ENCODE measurements at places on chromosomes 3 and 15.

DNA sequence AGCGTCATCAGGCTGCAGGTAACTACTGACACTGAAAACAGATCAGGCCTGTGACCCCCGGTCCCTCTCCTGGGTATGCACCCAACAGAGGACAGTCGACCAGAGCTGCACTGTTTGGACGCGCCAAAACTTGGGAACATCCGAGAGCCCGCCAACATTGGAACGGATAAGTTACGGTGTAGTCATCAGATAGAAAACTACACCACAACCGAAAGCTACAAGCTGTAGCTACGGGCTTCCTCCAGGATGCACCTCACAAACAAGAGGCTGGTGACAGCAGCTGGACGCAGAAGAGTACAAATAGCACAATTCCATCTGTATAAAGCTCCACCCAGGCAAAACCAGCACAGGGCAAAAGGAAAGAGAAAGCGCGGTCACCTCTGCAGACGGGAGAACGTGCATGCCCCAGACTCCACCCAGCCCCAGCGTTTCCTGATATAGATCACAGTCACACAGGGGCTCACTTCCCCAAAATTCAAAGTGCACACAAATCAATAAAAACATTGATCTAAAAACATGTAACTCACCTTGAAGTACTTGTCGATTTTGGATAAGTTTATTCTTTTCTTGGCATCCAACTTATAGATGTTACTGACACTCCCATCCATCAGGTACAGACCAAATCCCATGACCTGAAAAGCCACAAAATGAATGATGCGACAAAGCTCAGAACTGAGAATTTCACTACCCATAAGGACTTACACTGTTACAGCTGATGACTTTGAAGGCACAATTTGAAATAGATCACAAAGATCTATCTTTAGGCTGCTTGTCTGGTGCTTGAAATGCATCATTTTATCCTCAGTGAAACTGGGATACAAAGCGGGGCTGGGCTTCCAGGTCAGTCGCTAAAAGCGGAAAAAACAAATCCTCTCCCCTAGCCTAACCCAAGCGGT lies 43.3 kb downstream of the CYFIP1 start:
- no peak for DNase-seq

- no peak for DNase-seq
Measured at GRCh38 chr3:195268576-195269309, 2.2 kb downstream of the XXYLT1 start.

DNA sequence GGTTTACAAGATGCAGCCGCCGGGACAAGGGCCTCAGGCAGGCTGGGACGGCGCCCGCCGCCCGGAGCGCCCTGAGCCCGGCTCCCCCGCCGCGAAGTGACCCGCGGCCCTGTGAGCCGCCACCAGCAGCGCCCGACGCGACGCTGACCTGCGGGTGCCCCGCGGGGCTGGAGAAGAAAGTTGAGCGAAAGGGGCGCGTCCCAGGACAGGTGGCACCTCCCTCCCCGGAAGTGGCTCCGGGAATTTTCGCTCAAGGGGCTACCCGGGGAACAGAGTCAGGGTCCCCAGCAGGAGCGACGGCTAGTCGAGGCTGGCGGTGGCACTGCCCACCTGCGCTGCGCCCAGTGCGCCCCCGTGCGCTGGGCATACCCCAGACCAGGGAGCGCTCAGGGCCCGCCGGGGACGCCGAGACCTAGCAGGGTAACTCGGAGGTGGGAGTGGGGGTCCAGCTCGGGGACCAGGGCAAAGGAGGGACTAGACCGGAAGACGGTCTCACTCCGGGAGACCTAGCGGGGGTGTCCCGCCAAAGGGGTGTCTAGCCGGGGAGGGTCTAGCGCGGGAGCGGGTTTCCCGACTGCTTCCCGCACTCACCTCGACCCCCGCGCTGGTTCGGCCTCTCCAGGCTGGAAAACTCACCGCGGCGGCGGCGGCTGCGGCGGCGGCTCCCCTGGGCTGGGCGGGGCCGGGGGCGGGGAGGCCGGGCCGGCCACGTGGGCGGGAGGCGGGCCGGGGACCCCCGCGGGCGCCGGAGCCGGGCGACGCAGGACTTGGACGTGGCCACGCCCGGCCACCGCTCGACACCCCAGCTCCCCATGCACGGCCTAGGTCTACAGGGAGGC lies 18.4 kb downstream of the SPATA12 start:
- peak; percentile 21 for DNase-seq

- no peak for DNase-seq
Measured at GRCh38 chr15:36761132-36761847, 181.9 kb downstream of the CDIN1 start.

DNA sequence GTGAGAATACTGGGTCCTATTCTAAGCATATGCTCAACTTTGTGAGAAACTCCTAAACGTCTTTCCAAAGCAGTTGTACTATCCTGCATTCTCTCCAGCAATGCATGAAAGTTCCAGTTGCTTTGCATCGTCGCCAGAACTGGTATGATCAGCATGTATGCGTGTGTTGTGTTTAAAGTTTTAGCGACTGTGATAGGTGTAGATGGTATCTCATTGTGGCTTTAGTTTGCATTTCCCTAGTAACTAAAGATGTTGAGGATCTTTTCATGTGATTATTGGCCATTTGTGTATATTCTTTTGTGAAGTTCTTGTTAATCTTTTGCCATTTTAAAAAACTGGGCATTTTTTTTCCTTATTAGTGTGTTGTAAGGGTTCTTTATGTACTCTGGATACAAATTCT lies 115.1 kb downstream of the SPATA16 start:
- DNase-seq, result no peak

DNA sequence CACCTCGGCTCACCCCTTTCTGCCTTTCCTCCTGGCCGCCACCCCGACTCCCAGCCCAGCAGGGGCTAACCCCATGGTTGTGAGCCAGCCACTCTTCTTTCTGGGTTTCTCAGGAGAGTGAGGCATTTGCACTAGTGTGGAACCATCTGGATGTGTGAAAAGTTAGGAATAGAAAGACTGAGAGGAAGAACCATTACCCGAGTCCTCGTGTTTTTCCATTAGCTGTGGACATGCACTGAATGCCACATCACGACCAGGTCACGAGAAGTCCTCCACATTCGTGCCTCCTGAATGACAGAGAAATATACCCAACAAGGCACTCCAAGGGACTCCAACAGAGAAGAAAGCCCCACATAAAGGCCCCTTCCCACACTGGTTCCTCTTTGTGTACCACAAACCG lies 18.0 kb upstream of the RAD18 start:
- no peak for DNase-seq

DNA sequence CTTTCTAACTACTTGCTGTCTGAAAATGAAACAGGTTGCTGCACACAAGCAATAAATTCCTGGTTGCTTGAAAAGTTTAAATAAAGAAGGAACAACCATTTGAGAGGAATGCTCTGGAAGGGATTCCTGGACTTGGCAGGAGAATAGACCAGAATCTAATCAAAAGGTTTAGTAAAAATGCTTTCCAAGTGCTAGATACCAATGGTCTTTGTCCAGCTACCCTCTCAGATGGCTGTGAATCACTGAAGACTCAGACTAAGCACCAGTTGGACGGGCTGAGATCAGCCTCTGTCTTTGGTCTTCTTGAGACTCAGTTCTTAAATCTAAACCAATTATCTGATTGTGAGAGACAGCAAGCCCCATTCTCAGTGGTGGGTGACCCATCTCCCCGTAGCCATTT lies 27.7 kb upstream of the LPP start:
- no peak for DNase-seq

- no peak for DNase-seq
Measured at GRCh38 chr15:32956711-32957110, 237.8 kb downstream of the FMN1 start.

Measured in suppressor macrophage treated with lipopolysaccharide for 4 hours (primary cell).